ENCODE measurements at places on chromosomes 6 and 20.
A peak's percentile ranks its signal among the peaks of the same experiment; 100 is the strongest.

DNA sequence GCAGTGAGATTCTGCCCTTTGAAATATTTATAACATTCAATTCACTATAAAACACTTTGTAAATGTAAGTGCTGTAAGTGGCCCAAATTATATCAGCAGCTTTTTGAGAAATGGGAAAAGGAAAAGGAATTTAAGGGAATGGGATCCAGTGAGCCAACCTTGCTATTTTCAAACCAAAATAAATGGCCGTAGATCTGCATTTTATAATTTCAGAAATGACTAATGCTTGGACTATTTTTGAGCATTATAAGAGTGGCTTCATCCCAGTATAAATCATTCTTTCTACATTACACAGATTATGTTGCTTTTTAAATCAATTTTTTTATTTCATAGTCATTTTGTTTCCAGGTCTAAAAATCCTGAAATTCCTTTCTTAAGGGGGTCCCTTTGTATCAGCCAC, 49.2 kb downstream of the ANKRD6 start:
- no peak for DNase-seq

GRCh38 chr6:145534989-145535388, 200.3 kb downstream of the EPM2A start:
- DNase-seq = no peak

- peak; percentile 11 for DNase-seq
These were observed 493 bp downstream of the CRYBG1 start for GRCh38 chr6:106360989-106361430.

DNA sequence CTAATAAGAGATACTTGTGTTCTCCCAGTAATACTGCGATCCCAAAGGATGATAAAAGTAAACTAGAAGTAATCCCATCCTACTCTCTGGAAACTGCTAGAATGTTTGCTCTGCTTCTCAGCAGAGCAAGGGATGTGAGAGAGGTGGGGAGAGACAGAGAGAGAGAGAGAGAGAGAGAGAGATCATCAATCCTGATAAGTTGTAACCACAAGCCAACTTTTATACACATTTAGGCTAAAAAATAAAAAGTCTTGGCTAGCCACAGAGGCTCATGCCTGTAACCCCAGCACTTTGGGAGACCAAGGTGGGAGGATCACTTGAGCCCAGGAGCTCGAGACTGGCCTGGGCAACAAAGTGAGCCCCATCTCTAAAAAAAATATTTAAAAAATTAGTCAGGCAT, 16.0 kb upstream of the TRIM38 start:
- DNase-seq = no peak

GRCh38 chr6:123945386-123945785, 141.7 kb downstream of the NKAIN2 start:
- no peak for DNase-seq

DNA sequence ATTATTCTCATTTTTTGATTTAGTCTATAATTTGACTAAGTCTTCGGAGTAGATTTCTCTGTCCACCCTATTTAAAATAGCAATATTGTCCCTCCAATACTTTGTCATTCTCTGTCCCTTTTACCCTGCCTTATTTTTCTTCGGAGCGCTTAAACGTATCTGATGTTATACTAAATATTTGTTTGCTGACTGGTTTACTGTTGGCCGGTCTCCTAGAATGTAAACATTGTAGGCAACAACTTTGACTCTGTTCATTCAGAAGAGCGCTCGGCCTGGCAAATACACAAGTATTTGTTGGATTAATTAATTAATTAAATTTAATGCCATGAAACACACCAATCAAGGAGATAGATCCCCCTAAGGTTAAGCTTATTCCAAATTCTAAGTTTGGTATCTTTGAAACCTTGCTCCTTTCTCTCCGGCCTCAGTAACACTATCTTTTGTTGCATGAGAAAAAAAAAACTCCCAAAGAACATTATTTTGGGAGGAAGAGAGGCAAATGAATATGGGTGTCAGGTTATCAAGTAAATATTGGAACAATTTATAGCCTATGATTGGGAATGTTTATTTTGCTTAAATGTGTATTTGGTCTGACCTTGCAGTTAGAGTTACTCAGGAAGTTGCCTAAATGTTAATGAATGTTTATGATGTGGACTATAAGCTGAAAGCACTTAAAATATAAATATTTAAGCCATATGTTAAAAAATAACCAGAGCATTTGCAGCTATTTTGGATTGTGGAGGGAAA, 231.1 kb downstream of the SOX4 start:
- DNase-seq = no peak

DNA sequence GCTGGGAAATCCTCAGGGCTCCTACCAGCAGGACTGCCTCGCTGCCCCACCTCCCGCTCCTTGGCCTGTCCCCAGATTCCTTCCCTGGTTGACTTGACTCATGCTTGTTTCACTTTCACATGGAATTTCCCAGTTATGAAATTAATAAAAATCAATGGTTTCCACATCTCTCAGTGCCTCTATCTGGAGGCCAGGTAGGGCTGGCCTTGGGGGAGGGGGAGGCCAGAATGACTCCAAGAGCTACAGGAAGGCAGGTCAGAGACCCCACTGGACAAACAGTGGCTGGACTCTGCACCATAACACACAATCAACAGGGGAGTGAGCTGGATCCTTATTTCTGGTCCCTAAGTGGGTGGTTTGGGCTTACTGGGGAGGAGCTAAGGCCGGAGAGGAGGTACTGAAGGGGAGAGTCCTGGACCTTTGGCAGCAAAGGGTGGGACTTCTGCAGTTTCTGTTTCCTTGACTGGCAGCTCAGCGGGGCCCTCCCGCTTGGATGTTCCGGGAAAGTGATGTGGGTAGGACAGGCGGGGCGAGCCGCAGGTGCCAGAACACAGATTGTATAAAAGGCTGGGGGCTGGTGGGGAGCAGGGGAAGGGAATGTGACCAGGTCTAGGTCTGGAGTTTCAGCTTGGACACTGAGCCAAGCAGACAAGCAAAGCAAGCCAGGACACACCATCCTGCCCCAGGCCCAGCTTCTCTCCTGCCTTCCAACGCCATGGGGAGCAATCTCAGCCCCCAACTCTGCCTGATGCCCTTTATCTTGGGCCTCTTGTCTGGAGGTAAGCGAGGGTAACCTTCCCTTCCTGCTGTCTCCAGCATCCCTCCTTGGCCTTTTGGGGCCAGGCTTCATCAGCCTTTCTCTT, at the start of gene CFB:
Gene CFB (plus strand): TSS at position 589 of the 863 bp plus-strand sequence. CDS start 127 bp downstream, at position 716.
- no peak for DNase-seq

DNA sequence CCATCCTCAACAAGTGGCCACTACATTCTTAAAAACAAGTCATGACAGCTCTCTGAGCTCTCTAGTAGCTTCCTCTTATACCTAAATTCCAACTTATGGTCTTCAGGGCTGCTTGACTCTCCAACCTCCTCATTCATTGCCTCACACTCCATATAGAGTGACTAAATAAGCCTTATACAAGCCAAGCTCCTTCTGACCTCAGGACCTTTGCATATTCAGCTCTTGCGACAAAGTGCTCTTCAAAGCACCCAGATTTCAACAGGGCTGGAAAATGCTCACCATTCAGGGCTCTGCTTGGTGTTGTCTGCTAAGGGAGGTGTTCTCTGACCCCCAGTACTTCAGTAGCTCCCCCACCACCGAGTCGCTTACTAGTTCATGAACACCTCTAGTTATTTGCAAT, 3.7 kb downstream of the TREML2 start:
- DNase-seq = no peak

GRCh38 chr20:14957402-14957801, 620.0 kb upstream of the FLRT3 start:
- DNase-seq = no peak

- no peak for DNase-seq
These were observed 23.6 kb upstream of the RIPOR2 start for GRCh38 chr6:24959319-24959718.

GRCh38 chr6:109962271-109962670, 15.8 kb upstream of the GPR6 start:
- DNase-seq = no peak

DNA sequence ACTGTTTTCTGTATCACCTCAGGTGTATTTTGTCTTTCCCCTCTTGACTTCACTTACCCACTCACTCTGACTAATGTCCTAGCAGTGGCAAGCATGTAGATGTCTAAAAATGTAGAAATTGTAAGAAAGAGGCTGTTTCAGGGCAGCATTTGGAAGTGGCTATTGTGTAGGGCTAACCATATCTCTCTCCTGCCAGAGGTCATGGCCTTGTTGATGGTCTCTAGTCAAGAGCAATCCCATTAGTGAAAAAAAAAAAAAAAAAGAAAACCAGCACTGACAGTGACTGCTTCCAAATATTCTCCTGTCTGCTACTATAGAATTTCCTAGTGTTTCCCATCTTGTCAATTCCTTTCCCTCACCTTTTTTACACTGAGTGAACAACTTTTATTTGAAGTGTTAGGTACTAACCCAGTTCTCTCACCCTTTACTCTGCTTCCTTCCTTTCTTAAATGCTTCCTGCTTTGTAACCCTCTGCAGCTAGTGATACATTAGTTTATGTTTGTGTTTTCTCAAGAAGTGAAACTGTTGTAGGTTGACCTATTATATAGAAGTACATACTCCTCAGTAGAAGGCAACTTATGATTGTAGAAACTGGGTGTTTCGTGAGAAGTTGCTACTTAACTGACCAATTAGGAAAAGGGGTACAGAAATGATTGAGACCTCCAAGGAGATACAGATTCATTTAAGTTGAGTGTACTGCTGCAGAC, 174.1 kb upstream of the PTPRK start:
- no peak for DNase-seq

- no peak for DNase-seq
These were observed 136.3 kb downstream of the MRPL14 start for GRCh38 chr6:43990627-43991619.

DNA sequence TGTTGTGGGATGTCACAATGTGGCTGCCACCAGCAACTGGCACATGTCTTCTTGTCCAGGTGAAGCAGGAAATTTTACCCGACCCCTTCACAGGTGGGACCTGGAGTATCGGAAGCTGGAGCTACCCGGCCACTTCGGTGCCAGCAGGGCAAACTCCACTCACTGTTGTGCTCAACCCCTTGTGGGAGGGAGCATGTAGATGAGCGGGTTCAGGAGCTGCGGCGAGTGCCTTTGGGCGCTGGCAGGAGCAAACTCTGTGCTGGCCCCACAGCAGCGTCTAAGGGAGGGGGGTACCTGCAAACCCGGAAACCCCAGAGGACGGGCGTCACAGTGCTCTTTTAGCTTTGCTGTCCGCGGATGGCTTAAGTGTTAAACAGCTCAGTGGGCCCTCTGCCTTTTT, 20.7 kb upstream of the SULF2 start:
- DNase-seq = no peak

GRCh38 chr6:102488729-102489128, 1095.2 kb downstream of the GRIK2 start:
- no peak for DNase-seq

DNA sequence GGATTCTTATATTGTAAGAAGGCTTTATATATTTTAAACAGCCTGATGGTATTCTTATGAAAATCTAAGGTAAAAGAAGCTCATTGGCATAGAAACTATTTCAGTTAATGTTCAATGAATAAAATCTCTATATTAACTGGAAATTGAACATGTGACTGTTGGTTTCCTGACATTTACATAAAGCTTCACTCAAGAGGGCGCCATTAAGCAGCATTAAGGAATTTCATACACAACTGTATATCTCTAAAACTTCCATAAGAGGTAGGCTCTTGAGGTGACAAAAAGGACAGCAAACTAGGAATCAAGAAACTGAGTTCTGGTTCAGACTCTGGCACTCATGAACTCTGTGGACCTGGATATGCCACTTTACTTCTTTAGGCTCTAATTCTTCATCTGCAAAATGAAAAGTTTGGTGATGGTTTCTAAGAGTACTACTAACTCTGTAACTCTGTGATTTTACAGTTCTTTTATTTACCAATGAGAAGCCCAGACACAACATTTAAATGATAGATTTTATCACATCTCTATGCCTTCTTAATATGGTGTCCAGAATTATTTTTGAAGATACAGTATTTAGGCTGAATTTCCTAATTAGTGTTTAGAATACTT, 147.5 kb downstream of the FLRT3 start:
- no peak for DNase-seq

DNA sequence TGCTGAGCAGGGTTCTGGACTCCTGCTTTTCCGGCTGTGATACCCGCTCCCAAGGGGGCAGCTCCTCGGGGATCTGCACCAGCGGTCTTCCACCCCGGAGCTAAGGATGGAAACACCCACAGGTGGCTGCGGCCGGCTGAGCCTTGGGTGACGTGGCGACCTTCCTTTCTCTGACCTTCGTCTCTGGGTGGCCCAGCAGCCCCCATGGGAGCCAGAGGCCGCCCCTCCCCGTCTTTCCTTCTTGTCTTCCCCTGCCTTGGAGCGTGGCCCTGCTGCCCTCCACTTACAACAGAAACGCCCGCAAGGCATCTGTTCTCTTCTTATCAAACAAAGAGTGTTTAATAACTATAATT, 405.7 kb downstream of the TAF4 start:
- no peak for DNase-seq

GRCh38 chr6:133463790-133464189, 222.6 kb downstream of the EYA4 start:
- DNase-seq = no peak

DNA sequence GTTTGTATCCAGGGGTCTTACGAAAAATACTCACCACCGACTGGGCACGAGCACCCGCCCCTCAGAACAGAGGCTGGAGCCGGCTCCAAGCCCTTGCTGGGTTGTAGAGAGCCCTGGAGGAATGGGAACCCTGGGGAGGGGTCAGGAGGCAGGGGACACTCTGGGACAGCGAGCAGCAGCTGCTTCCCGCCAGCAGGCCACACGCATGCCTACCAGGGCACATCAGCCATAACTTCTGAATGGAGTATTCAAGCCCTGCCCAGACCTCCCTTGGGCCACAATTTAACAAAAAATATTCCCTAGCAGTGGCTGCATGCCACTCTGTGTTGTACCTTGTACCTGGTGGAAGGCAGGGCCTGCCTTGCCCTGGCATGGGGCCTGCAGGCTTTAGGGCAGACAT, 31.6 kb upstream of the CD93 start:
- no peak for DNase-seq

DNA sequence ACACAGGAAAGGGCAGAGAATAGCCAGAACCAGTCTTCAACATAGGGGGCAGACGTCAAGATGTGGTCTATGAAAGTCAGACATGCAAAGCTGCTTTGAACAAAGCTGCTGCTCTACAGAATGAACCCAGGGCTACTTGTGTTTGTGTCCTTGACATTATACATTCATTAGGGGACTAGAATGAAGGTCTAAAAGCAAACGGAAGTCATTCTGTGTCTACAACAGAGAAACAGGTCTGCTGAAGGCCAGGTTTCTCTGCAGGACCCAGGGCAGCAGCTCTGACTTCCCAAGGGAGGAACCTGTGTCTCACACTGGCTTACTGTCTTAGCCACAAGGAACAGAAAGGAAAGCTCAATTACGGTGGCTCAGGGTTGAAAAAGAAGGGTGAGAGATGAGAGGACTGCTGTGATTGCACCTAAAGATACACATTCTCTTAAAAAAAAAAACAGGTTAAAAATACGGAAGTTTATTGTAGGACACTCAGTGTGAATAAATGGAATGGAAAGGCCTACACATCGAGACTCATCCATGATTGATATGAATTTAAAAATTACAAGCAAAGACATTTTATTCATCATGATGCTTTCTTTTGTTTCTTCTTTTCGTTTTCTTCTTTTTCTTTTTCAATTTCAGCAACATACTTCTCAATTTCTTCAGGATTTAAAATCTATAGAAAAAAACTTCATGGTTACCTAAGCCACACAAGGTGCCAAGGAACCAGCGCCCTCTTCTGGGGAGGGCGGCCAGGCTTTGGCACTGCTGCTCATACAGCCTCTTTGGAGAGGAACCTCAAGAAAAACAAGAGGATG, 6.7 kb downstream of the PSMA7 start:
- peak; percentile 50 for DNase-seq
